ENCODE measurements at places on chromosomes 3 and 15.

DNA sequence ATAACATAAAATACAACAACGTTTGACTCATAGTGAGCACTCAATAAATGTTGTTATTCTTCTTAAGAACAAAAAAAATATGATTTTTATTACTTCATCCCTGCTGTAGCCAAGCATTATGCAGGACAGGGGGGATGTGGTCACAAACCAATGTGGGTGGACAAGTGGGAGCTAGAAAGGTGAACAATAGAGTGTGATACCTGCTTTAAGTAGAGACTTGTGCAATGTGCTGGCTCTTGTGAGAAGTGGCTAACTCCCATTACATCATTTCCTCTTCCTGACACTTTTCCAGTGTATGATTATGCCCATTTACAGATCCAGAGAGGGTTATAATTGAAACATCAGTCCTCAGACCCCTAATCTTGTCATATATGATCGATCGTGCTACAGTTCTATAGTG is 193.6 kb downstream of the UBE2E2 start:
- no peak for DNase-seq

DNA sequence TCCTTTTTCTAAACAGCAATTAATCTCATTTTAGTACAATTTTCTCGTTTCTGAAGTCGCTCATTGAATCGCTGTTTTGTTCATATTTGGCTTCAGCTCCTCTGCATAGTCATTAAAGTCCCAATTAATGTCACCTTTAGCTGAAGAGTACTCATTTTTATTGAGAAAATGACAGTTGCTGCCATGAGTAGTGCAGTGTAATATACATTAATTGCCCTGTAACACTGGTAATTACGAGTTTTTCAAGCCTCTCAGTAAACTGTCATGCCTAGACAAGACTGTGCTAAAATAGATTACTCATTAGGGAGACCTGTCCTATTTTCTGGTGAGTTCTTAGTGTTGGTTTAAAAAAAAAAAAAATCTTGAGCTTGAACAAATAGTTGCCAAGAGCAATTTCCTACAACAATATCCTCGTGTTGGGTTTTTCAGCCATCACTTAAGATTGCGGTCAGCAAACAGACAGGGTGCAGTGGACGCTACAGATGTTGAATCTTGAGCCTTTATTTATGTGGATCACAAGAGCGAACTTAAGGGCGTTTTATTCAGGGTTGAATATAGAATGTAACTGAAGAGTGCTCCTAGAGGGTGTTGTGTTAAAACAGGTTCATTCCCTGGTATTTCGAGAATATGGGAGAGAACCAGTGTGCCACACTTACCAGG is 176.0 kb downstream of the CDIN1 start:
- DNase-seq = no peak

- DNase-seq = no peak
Observed at GRCh38 chr3:197956626-197956988, 3.4 kb upstream of the LMLN start.

- no peak for DNase-seq
Observed at GRCh38 chr3:183907176-183907575, 22.5 kb upstream of the PARL start.

DNA sequence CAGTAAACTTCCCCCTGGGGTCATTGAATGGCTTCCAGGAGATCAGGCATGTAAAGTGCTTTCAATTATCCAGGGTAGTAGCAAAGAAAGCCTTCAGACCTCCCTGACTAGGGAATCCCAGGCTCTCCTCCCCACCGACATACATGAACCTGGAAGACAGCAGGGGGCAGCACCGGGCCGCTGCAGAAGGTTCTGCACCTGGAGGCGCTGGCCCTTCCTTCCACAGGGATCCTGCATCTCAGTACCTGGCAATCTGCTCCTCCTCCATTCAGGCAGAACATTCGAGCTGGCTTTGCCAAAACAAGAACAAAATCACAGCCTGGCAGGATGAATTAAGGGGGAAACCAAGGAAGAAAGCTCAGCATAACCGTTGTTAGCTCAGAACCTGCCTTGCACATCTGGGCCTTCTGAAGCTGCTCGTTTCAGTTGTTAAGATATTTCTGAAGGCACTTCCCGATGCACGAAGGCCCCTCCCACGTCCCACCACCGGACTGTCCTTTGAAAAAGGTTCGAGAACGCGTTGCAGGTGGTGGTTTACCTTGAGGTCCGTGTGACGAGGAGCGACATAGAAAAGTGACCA is 237.7 kb downstream of the SLCO3A1 start:
- DNase-seq = no peak

DNA sequence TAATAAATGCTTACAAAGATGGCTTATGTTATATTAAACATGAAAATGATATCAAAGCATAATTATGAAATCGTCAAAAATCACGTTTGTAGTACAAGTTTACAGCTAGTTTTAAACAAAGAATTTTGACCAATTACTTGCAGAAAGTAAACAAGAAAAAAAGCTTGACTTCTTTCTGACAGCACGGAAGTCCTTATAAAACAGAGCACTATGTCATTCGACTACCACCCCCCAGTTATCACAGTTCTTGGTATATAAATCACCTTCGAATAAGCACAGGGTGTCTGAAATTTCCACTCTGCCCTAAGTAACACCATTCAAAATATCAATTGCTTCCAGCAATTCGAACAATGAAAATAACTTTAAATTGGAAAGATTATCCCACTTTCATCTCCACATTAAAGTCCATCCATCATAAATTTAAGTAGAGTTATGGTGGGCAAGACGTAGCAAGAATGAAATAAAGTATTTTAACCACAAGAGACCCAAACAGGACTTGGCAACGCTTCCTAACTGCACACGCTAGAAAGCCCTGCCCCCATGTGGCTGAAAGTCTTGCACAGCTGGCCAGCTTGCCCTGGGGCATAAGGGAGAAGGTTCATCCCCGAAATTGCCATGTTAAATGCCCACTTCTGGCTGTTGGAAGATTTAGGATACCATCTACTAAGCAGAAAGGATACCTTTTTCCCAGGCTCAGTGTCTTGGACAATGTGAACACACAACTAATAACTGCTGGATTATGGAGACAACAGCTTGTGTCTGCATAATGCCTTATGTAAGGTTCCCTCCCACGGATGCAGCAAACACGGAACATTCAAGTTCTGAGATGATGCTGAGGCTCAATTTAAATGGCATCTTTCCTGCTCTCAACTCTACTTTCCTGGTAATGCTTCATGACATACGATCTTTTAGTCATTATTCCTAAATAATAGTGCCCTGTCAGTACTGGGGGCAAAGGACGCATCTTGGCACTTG is 116.4 kb upstream of the TJP1 start:
- DNase-seq = no peak

DNA sequence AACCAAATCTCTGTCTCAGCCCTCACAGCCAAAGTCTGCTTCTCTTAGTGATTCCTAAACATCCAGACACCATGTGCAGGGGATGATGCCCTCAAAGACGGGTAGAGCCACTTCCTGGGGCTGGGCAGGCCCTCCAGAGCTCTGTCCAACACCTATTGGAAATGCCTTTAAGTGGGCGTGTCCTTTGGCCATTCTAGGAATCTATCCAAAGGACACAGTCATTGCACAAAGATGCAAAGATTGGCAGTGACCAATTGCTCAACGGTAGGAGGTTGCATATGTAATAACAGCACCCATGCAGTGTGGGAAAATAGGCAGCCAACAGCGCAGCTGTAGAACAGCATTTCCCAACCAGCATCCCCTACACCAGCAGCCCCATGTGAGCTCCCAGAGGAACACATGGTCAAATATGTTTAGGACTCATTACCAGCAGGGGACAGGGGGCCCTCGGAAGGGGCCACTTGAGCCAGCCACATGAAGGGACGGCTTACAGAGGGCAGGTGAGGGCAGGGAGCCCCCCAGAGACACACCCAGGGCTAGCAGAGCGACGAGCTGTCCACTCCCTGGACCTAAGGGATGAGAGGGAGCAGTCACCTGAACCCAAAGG is 142.8 kb upstream of the IQSEC1 start:
- DNase-seq = no peak

GRCh38 chr3:122314228-122314876 is 10.7 kb upstream of the CSTA start:
- DNase-seq = no peak

- DNase-seq = no peak
Observed at GRCh38 chr3:173066044-173067004, 74.7 kb downstream of the SPATA16 start.

GRCh38 chr15:52699457-52699856 is 20.3 kb upstream of the ATOSA start:
- no peak for DNase-seq

GRCh38 chr3:132659000-132659364 is 627 bp downstream of the ACAD11 start:
- no peak for DNase-seq

DNA sequence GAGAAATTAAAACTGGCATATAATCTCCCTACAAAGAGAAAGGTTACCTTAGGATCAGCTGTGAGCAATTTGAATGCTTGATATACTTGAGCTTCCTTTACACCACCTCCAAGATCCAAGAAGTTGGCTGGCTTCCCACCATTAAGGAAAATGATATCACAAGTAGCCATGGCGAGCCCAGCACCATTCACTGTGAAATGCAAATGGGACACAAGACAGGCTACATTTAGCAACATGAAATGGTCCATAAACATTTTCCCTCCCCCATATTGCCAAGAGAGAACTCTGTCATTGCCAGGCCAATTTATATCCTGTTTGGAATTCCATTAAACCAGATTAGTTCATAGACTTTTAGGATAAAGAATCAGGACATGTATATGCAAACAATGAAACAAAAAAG is 158.7 kb downstream of the SUCLG2 start:
- no peak for DNase-seq

DNA sequence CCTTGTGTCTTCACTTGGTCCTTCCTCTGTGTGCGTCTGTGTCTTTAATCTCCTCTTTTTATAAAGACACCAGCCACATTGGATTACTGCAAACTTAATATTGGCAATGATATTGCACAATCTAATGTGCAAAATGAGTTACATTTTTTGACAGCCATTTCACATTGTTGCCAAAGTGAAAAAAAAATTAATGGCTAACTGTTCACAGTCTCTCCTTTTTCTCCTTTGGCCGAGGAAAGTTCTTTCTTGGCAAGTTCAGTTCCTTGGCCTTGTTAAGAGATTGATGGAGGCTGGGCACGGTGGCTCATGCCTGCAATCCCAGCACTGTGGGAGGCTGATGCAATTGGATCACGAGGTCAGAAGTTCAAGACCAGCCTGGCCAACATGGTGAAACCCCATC is 62.2 kb upstream of the ZNF280D start:
- no peak for DNase-seq

GRCh38 chr3:197512691-197513571 is 42.8 kb downstream of the BDH1 start:
- DNase-seq = no peak

DNA sequence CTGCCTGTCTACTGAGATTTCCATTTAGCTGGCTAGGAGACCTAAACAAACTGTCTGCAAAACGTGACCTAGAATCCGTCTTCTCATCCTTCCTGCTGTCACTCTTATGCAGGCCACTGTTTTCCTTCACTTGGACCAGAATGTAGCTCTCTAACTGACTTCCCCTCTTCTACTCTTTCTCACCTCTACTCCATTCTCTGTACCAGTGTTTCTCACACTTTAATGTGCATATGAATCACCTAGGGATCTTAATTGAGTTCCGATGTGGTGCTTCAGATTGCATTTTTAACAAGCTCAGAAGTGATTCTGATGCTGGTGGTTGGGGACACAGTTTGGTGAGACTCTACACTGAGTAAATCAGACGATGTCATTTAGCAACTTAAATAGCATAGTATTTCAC is 1.6 kb upstream of the GBE1 start:
- no peak for DNase-seq

DNA sequence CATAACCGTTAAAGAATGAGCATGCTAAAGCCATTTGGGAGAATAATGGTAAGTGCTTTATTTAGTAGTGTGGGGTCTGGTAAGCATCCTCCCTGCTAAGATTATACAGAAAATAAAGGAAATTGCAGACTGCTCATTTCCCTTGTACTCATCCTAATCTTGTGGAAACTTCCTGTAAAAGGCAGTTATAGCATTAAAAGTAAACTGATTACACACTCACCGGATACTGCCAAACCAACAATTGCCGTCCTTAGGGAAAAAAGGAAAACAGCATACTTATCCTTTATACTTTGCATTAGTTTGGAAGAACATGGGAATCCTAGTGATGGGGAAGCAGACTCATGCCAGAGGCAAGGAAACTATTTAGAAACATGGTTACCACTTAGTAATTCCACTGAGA is 5.3 kb upstream of the SPRED1 start:
- no peak for DNase-seq

- no peak for DNase-seq
Observed at GRCh38 chr3:30640851-30641250, 34.5 kb downstream of the TGFBR2 start.

DNA sequence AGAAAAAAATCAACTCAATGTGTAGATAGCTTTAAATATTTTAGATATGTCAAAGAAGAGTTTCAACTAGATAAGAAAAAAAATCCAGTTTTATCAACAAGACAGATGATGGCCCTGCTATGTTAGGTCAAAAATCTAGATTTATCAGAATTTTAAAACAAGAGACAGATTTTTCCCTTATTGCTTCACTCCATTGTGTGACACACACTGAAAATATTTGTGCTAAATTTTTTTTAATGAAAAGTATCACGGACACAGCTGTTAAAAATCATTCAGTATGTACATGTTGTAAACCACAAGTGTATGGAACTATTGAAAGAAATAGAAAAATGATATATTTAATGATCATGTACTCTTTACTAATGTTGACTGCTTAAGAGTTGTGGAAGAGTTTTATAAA is 43.6 kb downstream of the FOXB1 start:
- no peak for DNase-seq

DNA sequence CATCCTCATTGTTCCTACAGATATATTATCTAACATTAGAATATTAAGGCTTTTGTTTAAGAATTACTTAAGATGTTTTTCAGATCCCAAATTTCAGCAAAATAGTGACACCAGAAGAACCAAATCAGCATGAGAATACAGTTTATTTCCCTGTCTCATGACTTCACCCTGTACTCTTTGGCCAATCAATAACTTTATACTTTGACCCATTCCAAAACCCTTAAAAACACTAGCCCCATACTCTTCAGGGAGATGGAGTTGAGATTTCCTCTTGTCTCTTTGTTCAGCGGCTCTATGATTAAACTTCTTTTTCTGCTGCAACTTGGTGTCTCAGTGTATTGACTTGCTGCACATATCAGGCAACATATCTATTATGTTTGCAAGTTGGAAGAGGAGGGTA is 207.7 kb downstream of the ZBBX start:
- DNase-seq = no peak

DNA sequence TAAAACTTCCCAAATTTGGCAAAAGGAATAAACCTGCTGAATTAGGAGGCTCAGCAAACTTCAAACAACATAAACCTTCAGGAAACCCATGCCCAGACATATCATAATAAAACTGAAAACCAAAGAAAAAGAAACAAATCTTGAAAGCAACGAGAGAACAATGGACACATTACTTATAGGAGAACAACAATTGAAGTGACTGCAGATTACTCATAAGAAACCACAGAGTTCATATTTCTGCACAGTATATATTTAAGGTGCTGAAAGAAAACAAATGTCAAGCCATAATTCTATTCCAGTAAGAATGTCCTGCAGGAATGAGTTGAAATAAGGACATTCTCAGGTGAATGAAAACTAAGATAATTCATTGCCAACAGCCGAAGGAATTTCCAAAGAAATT is 80.8 kb upstream of the PROK2 start:
- DNase-seq = no peak
